ENCODE measurements at places on chromosomes 5 and 9.

DNA sequence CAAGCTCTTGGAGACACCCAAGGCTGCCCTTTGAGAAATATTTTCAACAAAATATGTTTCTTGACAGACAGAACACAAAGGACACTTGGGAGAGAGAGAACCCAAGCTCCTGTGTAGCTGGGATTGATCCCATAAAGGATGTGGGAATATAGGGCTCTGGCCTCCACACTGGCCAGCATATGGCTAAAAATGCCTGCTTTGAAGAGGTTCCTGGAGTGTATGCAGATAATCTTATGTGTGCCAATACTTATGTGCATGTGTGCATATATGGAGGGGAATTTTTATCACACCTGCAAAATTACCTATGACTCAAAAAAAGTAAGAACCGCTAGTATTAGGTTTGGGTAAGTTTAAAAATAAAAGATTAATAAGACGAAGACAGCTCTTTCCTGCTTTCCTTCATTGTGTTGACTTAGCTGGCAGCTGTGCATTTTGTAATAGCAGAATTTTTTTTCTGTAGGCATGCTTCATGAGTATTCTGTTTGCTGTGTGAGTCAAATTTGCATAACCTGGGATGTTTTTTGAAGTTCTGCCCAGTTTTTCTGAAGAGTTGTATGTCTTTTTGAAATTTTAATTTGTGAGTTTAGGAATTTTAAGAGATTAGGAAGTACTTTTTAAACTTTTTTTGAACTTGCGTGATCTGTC, 42.6 kb downstream of the HACD4 start:
- DNase-seq, result no peak

GRCh38 chr5:176774216-176775171, 35.9 kb upstream of the UNC5A start:
- no peak for DNase-seq

DNA sequence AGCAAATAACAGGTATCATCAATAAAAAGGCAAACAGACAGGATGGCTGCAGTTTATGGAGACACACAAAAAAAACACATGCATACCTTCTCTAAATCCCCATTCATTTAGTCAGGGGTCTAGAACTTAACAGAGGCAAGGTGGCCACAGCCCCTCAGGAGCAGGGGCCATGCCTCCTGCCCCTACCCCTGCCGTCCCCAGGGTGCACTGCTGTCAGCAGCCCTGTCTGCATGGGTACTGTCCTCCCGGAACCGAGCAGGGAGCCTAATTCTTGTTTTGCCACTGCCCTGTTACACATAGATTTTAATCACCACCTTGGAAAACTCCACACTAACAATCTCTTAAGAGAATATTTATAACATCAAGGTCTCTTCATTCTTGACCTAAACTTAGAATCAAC, 39.0 kb downstream of the ADAMTS12 start:
- no peak for DNase-seq

- DNase-seq, result no peak
Measured at GRCh38 chr5:170464280-170465127, 39.3 kb upstream of the KCNIP1 start.

DNA sequence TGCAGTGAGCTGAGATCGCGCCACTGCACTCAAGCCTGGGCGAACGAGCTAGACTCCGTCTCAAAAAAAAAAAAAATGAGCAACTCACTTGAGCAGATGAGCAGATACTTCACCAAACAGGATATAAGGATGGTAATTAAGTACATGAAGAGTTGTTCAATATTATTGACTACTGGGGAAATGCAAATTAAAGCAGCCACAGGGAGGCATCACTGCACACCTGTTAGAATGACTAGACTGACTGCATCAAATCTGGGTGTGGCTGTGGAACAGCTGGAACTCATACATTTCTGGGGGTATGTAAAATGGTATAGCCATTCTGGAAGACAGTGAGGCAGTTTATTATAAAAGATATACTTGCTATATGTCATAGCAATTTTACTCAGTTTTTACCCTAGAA, 93.0 kb downstream of the WNK2 start:
- DNase-seq, result no peak

- DNase-seq, result no peak
Measured at GRCh38 chr5:94425396-94425795, 193.0 kb downstream of the KIAA0825 start.

GRCh38 chr9:122380293-122380692, 9.5 kb downstream of the PTGS1 start:
- no peak for DNase-seq

- no peak for DNase-seq
Measured at GRCh38 chr5:124677374-124678351, 68.8 kb downstream of the ZNF608 start.

GRCh38 chr5:61866930-61867329, 439.1 kb upstream of the KIF2A start:
- no peak for DNase-seq

- no peak for DNase-seq
Measured at GRCh38 chr5:19241690-19242089, 746.3 kb downstream of the CDH18 start.

DNA sequence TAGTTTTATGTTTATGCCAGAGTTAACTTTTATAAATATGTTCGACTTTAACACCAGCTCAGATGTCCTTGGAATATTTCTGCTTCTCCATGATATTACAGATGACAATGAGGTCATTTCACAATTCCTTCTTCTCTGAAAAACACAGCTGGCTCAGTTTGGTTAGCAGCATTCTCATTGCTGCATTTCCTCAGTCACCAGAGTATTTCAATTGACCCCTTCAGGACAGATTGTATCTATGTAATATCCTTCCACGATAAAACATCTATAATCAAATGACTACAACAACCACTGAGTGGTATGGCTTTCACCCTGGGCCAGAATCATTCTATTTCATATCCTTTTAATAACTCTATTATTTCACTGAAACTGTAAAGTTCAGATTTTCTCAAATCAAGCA, 148.7 kb downstream of the OXCT1 start:
- DNase-seq, result no peak

- no peak for DNase-seq
Measured at GRCh38 chr5:14482085-14482484, 99.5 kb upstream of the OTULINL start.

All from CD8-positive, alpha-beta memory T cell (primary cell).